ENCODE measurements at places on chromosomes 3 and 15.

GRCh38 chr3:45927881-45928280 is 15.4 kb upstream of the CXCR6 start:
- DNase-seq, result no peak

GRCh38 chr3:179871782-179872181 is 165.0 kb downstream of the PEX5L start:
- no peak for DNase-seq

DNA sequence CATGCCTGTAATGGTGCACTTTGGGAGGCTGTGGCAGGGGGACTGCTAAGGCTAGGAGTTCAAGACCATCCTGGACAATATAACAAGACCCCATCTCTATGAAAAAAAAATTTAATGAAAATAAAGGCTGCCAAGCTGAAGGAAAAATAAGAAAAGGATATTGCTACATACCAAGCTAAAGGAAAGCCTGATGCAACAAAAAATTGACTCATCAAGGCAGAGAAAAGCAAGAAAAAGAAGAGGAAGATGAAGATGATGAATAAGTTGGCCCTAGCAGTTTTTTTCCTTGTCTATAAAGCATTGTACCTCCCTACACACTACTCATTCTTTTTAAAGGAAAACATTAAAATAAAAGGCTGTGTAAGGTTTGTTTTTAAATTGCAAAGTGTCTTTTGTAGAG is 441.9 kb upstream of the MDFIC2 start:
- no peak for DNase-seq

GRCh38 chr3:157353652-157354051 is 83.0 kb upstream of the PTX3 start:
- DNase-seq, result no peak

DNA sequence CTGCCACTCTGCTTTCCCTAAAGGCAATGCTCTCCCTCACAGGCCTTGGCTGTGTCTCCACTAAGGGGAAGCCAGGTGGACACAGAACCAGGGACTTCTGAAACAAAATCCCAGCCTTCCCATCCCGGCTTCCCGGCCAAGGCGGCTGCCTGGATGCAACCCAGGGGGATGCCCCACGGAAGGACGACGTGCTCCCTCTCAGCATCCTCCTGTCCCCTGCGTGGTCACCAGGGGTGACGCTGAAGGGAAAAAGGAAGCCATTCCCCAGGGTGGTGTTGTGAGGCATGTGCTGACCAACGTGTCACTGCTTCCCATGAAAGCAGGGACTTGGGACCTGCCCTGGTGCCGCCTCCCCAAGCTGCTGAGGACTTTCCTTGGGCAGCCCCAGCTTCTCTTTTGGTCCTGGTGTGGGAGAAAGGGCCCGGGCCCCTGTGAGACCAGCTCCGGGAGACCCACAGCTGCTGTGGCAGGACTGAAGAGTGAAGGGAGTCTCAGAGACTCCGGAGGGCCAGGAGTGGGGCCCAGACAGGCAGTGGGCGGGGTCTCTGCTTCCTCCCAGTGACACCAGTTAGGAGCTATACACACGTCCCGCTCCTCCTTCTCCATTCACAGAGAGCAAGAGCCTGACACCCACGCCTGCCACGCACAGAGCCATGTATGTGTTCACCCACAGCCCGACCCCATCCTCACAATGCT is 139.2 kb downstream of the NUP210 start:
- DNase-seq, result no peak

GRCh38 chr3:147405231-147406027 is 914 bp downstream of the ZIC4 start:
- no peak for DNase-seq

- no peak for DNase-seq
Measured at GRCh38 chr3:115825046-115825445, 201.7 kb downstream of the GAP43 start.

DNA sequence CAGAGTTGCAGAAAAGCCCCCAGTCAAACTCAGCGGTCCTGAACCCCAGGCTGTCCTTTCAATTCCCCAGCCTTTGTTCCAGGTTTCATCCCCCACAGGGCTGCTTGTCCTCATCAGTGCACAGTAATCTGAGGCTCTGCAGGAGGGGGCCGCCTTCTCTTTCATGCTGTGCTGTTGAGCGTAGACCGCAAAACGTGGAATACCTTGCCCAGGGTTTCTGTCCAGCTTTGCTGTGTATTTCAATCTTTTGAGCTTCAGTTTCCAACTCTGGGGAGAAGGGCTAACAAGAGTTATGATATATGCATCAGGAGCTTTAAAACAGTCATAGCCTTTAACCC is 64.8 kb downstream of the FAM43A start:
- DNase-seq, result no peak

DNA sequence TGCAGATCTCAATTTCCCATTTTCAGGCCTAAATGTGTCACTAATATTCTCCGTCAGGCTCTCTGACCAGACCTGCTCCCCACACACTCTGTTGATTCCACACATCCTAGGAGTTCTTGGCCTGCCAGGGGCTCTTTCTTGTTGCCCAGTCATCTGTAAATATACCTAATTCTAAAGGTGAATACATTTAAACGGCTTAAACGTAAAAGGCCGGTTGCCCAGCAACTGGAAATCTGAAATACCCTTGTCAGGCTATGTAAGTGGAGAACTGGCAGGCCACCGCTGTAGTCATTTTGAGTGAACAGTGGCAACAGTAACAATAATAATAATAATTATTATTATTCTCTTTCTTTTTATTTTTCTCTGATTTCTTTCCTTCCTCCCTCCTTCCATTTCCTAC is 302.7 kb downstream of the AGBL1 start:
- no peak for DNase-seq

DNA sequence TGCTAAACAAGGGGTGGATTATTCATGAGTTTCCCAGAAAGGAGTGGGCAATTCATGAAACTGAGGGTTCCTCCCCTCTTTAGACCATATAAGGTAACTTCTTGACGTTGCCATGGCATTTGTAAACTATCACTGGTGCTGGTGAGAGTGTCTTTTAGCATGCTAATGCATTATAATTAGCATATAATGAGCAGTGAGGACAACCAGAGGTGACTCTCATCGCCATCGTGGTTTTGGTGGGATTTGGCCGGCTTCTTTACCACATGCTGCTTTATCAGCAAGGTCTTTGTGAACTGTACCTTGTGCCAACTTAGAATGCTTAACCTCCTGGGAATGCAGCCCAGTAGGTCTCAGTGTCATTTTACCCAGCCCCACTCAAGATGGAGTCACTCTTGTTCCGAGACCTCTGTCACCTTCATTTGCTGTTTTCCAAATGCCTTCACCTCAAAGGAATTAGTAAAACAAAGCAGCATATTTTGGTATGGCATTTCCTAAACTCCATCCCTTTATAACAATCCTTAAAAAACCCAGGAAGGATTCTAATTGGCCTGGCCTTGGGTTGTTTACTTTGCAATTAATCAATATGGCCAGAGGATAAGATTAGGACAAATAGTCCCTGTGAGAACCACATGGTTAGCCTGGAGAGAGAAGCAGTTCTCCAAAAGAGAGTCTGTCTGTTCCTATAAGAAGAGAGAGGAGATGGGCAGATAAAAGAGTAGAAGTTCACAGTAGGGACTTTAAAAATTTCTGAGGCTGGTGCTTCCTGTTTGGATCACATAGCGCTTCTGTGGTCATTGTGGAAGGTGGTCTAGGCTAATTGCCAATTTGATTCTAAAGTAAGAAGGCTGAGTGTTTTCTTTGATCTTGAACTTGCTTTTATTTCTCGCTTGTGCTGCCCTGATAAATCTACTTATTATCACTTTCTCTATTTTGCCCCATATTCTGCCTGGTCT is 155.2 kb upstream of the EOMES start:
- no peak for DNase-seq

DNA sequence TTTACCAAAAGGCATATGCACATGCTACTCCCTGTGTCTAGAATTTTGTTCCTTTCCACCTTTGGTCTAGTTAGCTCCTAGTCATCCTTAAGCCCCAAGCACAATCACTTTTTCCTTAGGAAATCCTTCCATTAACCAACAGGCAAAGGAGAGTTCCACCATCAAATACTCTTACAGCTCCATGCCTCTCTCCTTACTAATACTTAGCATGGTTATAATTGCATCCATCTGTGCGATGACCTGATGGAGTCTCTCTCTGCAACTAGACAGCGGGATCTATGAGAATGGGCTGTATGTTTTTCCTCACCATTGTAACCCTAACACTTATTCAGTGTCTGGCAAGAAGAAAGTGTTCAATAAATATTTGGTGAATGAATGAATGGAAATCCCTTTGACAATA is 69.3 kb upstream of the SMAD3 start:
- DNase-seq, result no peak

DNA sequence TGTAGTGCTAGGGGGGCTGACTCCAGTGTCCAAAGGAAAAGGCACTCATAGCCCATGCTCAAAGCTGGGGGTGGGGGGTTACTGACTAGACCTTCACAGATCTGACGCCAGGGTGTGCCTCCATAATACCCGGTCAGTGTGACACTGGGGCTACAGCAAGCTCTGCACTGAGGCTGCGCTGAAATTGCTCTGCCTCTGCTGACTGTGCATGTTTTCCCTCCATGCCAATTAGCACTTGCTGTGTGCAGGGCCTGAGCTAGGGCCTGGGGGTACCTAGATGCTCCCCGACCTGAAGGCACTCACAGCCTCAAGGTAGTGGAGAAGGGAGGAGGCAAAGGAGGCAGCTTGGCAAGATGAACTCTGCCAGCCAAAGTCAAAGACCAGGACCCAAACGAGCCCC is 5.2 kb downstream of the CAMKV start:
- no peak for DNase-seq

- DNase-seq, result no peak
Measured at GRCh38 chr3:187958432-187959003, 195.4 kb upstream of the LPP start.

DNA sequence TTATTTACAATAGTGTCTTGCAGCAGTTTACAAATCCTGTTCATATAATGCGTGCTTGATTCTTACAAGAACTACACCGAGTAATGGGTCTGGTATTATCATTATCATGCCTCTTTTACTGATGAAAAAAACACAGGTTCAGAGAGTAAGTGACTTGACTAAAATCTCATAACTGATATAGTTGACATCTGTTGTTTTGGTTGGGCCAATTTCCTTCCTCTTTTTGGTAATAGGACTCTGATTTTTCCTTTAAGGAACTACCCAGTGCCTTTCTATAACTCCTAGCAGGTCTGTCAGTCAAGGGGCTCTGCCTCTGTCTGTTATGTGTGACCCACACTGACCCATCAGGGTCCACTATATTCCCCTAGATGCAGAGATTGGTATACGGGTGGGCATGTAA is 14.6 kb upstream of the BLOC1S6 start:
- no peak for DNase-seq

GRCh38 chr3:67083277-67083676 is 85.2 kb downstream of the KBTBD8 start:
- no peak for DNase-seq

DNA sequence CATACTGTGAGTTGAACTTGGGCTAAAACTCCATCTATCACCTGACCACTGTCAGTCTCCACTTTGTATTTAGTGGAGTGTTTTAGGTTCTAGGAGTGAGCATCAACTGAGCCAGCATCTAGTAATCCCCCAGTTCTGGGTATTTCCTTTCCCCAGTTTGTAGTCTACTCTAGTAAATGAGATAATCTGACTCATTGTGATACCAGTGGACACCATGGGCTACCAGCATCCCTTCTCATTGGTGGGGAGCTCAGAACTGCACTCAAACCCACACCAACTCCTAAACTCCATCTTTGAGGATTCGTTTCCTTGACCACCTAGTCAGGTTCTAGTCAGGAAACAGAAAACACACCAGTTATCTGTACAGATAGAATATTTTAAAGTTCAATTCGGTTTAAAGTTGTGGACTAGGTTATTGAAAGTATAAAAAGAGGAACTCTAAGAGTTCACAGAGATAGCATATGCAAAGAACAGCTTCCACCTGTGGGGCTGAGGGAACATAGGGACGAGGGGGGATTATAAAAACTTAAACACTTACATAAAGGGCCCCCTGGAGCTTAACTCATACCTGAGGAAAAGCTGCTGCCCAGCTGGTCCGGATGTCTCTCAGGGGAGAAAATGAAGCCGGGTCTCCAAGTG is 36.0 kb downstream of the LEO1 start:
- DNase-seq, result no peak

GRCh38 chr3:41041462-41041861 is 157.8 kb upstream of the CTNNB1 start:
- no peak for DNase-seq

DNA sequence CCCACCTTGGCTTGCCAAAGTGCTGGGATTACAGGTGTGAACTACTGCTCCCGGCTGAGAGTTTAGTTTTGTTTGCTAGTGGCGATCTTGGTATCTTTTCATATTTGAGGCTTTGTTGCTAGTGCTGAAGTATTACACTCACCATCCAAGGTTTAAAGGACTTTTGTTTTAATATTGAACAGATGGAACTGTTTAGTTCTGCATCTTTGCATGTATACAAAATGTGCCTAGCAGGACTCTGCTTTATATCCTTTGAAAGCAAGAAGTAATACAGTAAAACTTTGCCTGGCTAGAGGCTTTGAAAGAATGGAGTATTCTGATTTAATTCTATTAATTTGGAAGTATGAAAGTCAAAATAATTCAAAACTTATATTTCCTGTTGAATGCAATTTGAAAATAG is 77.8 kb upstream of the CHRNB4 start:
- DNase-seq, result no peak

- no peak for DNase-seq
Measured at GRCh38 chr15:86903642-86904421, 824.2 kb downstream of the AGBL1 start.

DNA sequence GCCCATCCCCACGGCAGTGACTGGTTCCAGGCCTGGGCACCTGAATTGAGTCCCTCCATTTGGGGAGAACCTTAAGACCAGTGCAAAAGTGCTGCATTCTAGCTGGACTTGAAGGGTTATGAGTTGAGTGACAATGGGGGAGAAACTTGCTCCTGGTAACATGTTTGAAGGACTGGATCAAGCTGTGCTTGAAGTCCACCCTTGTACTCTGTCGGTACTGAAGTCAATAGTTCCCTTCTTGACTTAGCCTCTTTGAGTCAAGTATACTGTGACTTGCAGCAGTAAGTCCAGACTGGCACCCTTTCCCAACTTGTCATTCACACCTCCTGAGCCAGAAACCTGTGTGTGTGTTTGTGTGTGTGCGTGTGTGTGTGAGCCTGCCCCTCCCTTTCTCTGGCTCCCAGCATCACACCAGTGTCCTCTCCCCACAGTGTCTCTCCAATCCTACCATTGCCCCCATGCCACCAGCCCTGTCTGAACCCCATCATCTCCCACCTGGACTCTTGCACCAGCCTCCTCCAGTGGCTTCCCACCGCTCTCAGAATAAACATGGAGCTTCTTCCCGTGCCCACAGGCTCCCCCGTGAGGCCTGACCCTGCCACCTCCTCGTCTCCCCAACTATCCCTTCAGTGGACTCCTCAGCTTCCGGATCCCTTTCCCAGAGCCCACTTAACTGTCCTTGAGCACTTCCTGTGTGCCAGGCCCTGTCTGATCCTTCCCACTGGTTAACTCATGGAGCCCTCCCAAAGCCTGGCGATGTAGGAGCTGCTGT is 10.2 kb upstream of the FBLN2 start:
- DNase-seq, result no peak

GRCh38 chr3:168973206-168973605 is 690.3 kb downstream of the MECOM start:
- DNase-seq, result no peak

- no peak for DNase-seq
Measured at GRCh38 chr3:4797201-4797705, 182.0 kb upstream of the BHLHE40 start.

Measured in GM04503 (cell line).